ENCODE measurements at places on chromosomes 6 and 20.
A peak's percentile ranks its signal among the peaks of the same experiment; 100 is the strongest.

DNA sequence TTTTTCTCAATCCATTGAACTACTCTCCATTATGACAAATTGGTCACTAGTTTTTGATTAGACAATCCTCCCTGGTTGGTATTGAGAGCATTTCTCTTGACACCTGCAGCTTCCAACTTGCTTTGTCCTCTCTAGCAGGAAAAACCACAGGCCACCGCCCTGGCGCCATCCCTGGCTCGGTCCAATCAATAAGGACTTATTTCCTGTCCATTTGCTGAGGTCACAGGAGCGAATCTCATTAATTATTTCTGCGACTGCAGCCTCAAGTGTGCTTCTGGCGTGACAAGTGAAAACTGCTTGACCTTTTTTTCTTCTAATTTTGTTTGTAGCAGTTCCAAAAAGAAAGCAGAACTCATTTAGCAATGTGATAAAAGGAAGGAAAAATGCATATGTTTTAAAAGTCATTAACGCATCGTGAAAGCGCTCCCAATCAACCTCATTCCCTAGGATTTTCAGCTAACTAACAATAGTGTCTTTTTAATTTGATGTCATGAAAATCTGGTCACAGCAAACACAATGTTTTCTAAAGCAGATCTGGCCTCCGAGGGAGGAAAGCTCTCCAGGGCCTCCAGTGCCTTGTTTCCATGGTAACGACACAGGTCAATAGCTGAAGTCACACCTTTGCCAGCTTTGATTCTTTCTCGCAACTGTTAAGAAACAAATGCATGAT is 39.0 kb upstream of the BEND3 start:
- no peak for DNase-seq

- no peak for DNase-seq
Measured at GRCh38 chr6:31945507-31946369, at the start of gene CFB. CFB (plus strand) TSS chr6:31946095; CDS start chr6:31946222, 127 bp downstream.

- no peak for DNase-seq
Measured at GRCh38 chr6:151478670-151479069, 15.1 kb upstream of the CCDC170 start.

DNA sequence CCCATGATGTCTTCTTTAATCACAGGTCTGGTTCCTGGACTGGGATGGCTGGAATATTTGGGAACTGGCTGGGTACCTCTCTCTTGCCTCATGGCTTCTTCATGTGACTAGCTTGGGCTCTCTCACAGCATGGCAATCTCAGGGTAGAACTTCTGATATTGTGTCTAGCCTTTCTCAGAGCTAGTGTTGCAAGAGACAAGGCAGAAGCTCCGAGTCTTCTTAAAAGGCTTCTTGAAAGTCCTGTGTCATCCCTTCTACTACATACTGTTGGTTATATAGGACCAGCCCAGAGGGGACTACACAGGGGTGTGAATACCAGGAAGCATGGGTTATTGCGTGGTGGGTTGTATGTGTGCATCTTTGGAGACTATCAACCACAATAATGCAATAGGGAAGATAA is 23.3 kb downstream of the BCAS1 start:
- no peak for DNase-seq

- peak; percentile 60 for DNase-seq
Measured at GRCh38 chr6:7910654-7911344, at the start of gene TXNDC5. TXNDC5 (minus strand) TSS chr6:7910788; CDS start chr6:7910776, 12 bp downstream.

DNA sequence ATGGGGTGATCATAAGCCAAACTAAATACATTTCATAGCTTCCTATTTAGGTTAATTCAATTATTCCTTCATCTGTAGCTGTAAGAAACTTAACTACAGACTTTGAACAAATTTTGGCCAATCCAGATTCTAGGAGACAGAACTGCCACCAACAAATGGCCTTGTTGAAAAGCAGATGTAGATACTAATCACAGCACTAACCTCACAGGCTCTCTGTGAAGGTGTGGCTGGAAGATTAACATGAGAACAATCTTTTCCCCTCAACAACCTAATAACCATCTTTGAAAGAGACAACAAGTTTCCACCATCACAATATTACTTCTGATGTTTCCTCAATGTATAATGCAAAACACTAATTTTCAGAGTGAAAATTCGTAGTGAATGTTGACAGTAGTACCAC is 87.8 kb downstream of the SESN1 start:
- no peak for DNase-seq

DNA sequence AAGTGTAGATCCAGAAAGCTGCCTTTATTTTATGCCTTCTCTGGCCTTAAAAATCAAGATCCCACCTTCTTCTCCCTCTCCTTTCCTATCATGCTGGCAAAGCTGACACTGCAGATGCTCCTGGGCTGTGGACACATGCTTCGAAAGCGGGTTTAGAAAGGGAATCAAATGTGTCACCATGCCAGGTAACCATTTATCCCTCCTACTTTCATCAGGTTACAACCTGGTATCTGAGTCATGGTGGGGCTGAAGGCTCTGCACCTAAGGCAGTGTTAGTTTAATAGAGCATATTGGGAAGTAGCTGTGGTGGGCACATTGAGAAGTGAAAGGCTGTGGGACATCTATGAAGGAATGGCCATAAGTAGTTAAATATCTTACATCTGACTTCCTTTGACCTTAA is 69.8 kb downstream of the GJA1 start:
- DNase-seq: no peak

DNA sequence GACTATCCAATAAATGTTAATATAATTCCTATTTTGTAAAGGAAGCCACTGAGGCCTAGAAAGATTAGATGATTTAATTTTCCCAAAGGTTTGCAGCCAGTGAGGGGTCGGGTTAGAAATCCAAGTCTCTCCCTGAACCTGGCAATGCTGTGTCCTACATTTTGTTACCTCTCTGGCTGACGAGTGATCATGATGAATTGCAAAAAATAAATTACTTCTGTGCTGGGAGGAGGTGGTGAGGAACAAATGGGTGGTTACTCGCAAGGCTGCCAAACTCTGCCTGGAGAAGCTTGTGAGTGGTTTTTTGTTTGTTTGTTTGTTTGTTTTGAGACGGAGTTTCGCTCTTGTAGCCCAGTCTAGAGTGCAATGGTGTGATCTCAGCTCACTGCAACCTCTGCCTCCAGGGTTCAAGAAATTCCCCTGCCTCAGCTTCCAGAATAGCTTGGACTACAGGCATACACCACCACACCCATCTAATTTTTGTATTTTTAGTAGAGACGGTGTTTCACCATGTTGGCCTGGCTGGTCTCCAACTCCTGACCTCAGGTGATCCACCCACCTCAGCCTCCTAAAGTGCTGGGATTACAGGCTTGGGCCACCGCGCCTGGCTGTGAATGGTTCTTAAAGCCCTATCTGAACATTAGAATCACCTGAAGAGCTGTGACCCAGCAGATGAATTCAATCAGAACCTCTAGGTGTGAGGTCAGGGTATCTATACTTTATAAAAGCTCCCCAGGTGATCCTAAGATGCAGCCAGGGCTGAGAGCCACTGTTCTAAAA is 20.2 kb upstream of the TBC1D7 start:
- no peak for DNase-seq

DNA sequence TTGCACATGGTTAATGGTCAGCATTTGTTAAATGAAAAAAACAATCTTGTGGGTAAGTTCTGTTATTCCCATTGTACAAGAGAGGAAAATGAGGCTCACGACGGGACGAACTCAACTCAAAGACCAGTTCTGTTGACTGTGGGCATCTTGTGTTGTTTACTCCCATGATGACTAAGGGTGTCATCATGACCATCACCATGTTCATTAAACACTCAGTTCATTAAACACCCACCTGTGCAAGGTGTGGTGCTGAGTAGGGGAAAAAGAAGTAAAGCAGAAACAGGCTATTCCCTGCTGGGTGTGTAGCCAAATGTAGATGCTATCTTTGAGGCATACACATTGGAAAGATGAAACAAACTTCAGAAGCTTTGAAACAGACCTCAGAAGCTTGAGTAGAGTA is 4.5 kb downstream of the CHMP4B start:
- no peak for DNase-seq

DNA sequence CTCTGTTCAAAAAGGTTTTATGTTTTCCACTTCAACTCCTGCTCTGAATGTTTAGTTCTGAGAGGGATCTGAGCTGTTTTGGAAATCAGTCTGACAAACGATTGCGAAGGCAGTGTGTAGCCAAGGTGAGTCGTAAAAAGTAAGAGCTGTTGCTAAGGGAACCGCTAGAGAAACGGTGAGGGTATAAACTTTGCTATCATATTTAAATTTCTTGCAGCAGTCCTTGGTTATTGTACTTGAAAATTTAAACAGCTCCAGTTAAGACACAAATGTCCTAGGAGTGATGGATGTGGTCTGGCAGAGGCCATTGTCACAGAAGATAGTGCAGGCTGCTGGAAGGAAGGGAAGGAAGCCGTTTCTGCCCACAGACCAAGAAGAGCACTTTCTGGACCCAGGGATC is 64.9 kb upstream of the CITED2 start:
- DNase-seq: no peak

DNA sequence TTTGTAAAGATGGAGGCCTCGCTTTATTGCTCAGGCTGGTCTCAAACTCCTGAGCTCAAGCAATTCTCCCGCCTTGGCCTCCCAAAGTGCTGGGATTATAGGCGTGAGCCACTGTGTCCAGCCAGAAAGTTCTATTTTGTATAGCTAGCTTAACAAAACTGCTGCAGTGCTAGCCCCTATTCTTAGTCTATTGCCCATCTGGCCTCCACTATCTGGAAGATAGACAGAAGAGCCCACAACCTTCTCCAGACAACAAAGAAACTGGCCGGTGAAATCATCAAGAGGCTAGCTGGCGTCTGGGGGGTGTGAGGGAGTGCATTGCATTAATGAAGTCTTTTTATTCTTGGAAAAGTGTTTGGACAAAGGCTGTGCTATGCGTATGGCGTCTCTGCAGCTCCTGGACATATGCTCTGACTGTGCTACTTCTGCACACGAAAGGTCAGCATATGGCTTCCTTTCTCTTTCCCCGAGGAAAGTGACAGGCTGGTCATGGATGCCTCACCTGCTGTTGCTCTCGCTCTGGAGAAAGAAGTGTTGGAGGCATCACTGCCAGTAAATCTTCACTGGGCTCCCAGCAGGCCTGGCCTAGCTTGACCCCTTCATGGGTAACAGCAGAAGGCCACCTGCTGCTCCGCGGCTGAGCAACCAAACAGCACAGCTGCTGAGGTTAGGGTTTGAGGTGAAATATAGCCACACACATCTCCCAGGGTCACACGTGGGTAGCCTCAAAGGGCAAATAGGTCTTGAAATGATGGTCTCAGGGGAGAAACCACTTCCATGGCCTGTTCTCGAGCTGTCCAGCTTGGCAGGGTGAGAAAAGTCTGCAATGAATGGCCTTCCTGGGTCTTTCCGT is 95.1 kb upstream of the IYD start:
- DNase-seq: no peak

DNA sequence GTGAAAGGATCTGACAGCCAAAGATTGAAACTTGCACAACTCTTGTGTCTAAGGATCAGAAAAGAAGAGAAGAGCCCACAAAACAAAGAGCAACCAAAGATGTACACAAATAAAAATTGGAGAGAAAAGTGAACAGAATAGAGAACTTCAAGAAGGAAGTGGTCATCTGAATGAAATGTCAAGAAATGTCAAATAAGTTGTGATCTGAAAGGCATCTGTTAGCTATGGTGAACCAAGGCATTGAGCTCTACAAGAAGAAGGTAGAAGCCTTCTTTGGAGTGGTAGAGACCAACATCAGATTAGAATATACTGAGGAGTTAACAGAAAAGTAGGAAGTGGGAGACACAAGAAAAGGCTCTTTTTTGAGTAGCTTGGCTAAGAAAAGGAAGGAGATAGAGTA is 28.5 kb downstream of the IL17F start:
- DNase-seq: no peak

- no peak for DNase-seq
Measured at GRCh38 chr6:130587778-130588520, 222.1 kb downstream of the TMEM200A start.

- no peak for DNase-seq
Measured at GRCh38 chr6:129672881-129673631, 36.9 kb downstream of the ARHGAP18 start.

DNA sequence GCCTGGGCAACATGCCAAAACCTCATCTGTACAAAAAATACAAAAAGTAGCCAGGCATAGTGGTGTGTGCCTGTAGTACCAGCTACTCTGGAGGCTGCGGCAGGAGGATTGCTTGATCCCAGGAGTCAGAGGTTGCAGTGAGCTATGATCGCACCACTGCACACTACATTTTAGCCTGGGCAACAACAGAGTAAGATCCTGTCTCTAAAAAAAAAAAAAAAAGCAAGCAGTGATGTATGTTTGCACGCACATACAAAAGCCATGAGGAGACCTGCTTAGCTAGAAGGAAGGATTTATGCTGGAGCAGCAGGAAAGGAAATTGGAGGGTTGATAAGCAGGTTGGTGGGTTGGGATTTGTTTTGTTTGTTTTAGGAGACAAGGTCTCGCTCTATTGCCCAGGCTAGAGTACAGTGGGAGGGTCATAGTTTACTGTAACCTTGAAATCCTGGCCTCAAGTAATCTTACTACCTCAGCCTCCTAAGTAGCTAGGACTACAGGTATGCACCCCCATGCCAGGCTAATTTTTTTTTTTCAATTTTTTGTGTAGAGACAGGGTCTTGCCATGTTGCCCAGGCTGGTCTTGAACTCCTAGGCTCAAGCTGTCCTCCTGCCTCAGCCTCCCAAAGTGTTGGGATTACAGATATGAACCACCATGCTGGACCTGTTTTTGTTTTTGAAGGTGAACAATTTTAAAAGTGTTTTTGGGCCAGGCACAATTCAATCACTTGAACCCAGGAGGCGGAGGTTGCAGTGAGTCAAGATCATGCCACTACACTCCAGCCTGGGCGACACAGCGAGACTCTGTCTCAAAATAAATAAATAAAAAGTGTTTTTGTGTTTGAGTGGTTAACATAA is 4.0 kb downstream of the ZSWIM3 start:
- DNase-seq: no peak

- no peak for DNase-seq
Measured at GRCh38 chr20:6756693-6757595, 10.5 kb upstream of the BMP2 start.

GRCh38 chr6:10692965-10693538 is 1.4 kb downstream of the C6orf52 start:
- DNase-seq: no peak

GRCh38 chr6:135657207-135657606 is 159.7 kb upstream of the AHI1 start:
- DNase-seq: no peak

GRCh38 chr6:139338795-139339194 is 35.7 kb downstream of the CITED2 start:
- no peak for DNase-seq

DNA sequence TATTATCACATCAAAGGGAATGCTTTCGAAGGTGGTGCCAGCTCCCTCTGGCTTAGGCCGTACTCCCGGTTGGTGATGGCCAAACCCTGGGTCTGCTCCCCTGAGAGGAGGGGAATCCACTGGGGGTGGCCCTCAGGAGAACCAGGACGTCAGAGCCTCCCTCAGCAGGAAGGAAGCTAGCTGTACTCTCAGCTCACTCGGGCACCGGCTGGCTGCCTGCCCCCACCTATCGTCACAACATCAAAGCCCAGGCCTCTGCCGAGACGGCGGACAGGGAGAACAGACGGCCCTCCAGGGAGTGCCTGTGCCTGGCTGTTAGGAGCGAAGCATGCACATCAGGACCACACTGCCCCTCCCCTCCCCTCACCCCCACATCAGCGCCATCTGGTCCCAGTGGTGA is 9.2 kb upstream of the PGC start:
- DNase-seq: no peak

GRCh38 chr20:63267691-63268090 is 4.9 kb upstream of the ARFGAP1 start:
- DNase-seq: no peak
